Foreskin melanocyte (primary cell): ENCODE measurements at places on chromosomes 11 and 22.

DNA sequence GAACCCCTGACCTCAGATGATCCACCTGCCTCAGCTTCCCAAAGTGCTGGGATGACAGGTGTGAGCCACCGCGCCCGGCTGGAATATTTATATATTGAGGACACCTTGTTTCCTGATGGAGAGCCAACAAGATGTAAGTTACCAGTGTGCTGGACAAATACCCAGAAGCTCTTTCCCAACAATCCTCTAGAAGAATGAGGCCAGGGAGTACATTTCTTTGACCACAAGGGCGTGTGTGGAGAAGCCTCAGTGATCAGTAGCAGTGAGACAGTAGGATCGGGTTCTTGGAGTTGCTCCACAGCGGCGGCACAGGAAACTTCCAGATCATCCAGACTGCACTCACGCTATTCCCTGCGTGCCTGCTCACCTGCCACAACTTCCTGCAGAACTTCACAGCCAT is 10.3 kb upstream of the POLA2 start:
- DNase-seq = no peak

DNA sequence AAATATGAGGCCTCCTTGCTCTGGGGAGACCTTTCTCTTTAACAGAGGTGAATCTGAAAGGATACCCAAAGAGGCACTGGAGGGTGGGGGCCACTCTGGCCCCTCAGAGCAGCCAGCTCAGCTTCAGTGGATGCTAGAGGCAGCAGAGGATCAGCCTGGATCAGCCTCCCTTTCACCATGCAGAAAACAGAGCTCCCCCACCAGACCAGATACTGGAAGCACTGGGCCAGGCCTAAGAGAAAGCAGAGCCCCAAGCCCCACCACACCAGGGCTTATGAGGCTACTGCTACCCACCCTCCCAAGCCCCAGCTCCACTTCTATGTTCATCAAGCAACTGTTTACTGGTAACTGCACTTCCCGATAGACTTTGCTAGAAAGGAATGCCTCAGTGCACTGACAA is 4.0 kb upstream of the SLC43A3 start:
- no peak for DNase-seq

DNA sequence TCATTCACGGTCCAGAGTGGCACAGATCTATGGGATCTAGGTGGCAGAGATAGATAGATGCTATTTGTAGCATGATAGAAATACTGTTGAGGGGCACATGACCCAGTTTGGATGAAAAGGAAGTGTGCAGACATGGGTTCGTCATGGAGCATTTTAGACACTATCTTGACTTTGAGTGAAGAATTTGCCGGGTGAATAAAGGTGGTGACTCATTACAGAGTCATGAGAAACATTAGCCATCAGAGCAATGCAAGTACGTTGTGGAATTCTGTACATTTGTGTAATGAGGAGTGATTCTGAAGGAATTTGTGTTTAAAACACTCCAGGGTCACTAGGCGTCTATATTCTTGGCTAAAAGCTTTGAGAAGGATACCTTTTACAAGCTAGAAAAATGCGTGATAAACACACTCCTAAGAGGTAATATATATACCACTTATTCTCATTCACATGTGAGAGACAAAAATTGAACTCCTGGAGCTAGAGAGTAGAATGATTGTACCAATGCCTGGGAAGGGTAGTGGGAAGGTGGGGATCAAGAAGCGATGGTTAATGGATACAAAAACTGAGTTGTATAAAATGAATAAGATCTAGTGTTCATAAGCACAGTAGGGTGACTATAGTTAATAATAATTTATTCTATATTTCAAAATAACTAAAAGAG is 593.7 kb upstream of the LUZP2 start:
- peak; percentile 73 for DNase-seq

GRCh38 chr11:41461057-41461681 is 1.7 kb upstream of the LRRC4C start:
- DNase-seq = no peak

GRCh38 chr11:70869054-70869453 is 383.3 kb downstream of the SHANK2 start:
- DNase-seq = no peak

DNA sequence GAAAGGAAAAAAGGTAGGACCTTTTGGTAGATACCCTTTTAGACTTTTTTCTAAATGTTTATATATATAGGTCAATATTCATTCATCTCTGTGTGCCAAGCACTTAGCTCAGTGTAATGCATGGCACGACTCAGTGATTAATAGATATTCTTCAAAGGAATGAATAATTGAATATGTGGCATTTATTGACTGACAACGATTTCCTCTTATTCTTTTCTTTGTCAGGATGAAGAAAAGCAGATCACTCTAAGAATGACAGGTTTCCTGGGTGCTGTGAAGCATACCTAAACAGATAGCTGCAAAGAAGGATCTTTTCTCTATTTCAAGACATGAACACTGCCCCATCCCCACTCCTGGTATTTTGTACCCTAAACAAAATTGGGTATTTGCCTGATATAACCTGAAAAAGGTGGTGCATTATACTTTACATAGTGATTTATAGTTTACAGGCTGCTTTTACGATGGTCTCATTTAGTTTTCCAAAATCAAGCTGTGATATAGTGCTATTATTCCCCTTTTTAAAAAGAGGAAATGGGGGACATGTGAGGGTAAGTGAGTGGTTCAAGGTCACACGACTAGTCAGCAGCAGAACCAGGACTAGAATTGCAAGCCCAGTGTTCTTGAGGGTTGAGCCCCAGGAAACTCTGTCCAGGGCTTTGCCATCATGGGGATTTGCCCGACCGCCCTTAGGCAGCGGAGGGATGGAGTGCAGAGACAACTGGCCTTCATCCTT is 32.9 kb upstream of the CLMP start:
- DNase-seq = no peak

GRCh38 chr11:8207080-8208000 is 38.5 kb upstream of the RIC3 start:
- DNase-seq = no peak
